ENCODE measurements at places on chromosomes 2 and 18. TPM values are rescaled to one million over a fixed set of nuclear protein-coding genes. Genes with fewer than 3 reads are reported as not detected.
A peak's percentile ranks its signal among the peaks of the same experiment; 100 is the strongest.

GRCh38 chr2:119426801-119427395, 4.8 kb upstream of the TMEM37 start:
- H3K36me3 ChIP-seq: no peaks in the 10 kb centered on the region
- no peak overlapping the region for H3K27ac ChIP-seq
- peaks cover 11% of the 10 kb centered on the region for H3K4me1 ChIP-seq
- peaks cover 52% of the 10 kb centered on the region for H3K27me3 ChIP-seq
- no peak overlapping the region for H3K4me3 ChIP-seq

- no peak overlapping the region for H3K27ac ChIP-seq
- H3K27me3 ChIP-seq: no peaks in the 10 kb centered on the region
- no peak for DNase-seq
- H3K36me3 ChIP-seq: no peaks in the 10 kb centered on the region
- H3K4me1 ChIP-seq: no peaks in the 10 kb centered on the region
These were observed 588.9 kb upstream of the NRXN1 start for GRCh38 chr2:51620796-51621195.

GRCh38 chr18:35494251-35495220, 3.2 kb downstream of the INO80C start:
- no peak overlapping the region for H3K27ac ChIP-seq
- no peaks in the 10 kb centered on the region for H3K27me3 ChIP-seq
- peaks cover 10% of the 10 kb centered on the region for H3K36me3 ChIP-seq
- no peak overlapping the region for H3K4me3 ChIP-seq
- peaks cover 45% of the 10 kb centered on the region for H3K4me1 ChIP-seq

DNA sequence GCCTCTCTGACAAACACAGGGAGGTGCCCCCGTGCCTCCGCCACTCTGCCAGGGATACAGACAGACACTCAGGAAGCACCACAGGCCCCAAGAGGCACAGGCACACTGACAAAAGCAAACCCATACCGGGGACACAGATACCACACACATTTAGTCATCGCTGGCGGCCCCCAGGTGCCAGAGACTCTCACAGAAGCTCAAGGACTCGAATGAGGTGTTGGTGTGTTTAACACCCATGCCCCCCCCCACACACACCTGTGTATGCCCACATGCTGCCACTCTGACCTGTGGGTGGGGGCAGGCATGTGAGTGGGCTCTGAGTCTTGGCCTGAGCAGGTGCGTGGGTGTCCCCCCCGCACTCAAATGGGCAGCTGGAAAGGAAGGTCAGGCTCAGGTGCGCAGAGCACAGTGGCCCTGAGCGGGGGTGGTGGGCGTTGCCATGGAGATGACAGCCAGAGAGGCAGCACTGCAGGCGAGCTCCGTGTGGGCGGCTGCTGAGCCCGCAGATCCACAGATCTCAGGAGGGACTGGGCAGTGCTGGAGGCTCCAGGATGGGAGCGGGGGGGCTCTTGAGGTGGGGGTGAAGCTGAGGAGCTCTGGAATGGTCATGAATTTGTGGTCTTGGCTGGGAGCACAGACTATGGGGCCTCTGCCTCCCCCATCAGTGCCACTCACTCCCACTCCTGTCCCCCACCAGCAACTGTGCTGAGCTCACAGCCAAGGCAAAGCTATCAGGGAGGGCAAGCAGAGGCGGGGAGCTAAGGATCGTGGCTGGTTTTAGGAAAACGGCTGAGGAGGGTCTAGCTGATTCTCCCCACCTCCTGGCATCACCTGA, 73.9 kb upstream of the TAF1B start:
- H3K27me3 ChIP-seq: peaks cover 23% of the 10 kb centered on the region
- H3K36me3 ChIP-seq: no peaks in the 10 kb centered on the region
- no peak overlapping the region for H3K4me3 ChIP-seq
- no peak for DNase-seq

DNA sequence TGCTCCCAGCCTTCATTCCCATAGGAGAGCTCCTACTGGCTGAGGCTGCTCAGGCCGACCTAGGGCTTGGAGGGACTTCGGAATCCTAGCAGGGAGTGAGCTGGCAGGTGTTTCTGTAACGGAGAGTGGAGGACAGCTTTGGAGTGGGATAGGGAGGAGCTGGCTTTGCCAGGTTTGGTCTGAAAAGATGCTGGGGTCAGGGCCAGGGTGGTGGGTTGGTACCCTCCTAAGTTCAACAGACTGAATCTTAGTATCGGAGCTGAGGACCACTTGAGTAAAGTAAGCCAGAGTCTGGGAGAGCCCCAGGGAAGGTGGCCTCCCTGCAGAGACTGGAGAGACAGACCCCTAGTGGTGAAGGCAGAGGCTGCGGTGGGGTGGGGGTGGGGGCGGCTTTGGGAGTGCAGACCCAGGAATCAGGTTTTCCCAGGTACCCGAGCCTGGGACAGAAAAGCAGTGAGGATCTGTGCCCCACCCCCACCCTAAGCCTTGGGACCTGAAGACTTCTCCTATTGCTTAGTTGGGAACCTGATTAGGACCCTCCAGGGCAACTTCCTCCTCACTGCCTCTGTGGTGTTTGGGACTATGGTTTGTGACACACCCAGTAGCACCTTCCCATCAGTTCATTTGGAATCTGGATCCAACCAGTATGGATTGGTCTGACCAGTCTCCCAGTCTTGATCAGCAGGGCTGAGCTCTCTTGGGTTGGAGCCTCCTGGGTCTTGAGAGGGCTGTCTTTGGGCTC, 3.0 kb downstream of the CNNM4 start:
- peaks cover 3% of the 10 kb centered on the region for H3K36me3 ChIP-seq
- no peak for DNase-seq
- H3K4me1 ChIP-seq: peaks cover 81% of the 10 kb centered on the region
- H3K27ac ChIP-seq: peak overlapping the region; percentile 70

- no peak overlapping the region for H3K4me3 ChIP-seq
- no peak for DNase-seq
- no peaks in the 10 kb centered on the region for H3K27me3 ChIP-seq
- H3K4me1 ChIP-seq: no peaks in the 10 kb centered on the region
- H3K36me3 ChIP-seq: peaks cover 60% of the 10 kb centered on the region
- no peak overlapping the region for H3K27ac ChIP-seq
These were observed 65.2 kb downstream of the RBBP8 start for GRCh38 chr18:22998344-22998743.

DNA sequence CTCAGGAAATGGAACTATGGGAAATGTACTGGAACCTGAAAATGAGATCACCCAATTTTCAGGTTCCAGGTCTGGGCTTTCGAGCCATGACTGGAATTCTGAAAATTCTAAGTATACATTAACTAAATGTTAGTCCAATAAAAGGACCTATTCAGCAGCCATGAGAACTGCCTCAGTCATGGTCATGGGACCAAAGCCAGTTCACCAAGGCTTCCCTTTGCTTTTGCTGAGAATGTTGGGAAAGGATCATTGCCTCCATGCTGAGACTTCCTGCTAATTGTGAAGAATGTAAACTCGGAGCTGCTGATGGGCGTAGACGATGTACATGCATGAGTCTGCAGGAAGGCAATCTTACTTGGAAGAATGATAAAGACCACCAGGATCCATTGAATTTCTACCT, 624.4 kb upstream of the SOX11 start:
- no peaks in the 10 kb centered on the region for H3K4me1 ChIP-seq
- no peak for DNase-seq
- H3K27ac ChIP-seq: no peak overlapping the region
- H3K36me3 ChIP-seq: no peaks in the 10 kb centered on the region
- no peak overlapping the region for H3K4me3 ChIP-seq

DNA sequence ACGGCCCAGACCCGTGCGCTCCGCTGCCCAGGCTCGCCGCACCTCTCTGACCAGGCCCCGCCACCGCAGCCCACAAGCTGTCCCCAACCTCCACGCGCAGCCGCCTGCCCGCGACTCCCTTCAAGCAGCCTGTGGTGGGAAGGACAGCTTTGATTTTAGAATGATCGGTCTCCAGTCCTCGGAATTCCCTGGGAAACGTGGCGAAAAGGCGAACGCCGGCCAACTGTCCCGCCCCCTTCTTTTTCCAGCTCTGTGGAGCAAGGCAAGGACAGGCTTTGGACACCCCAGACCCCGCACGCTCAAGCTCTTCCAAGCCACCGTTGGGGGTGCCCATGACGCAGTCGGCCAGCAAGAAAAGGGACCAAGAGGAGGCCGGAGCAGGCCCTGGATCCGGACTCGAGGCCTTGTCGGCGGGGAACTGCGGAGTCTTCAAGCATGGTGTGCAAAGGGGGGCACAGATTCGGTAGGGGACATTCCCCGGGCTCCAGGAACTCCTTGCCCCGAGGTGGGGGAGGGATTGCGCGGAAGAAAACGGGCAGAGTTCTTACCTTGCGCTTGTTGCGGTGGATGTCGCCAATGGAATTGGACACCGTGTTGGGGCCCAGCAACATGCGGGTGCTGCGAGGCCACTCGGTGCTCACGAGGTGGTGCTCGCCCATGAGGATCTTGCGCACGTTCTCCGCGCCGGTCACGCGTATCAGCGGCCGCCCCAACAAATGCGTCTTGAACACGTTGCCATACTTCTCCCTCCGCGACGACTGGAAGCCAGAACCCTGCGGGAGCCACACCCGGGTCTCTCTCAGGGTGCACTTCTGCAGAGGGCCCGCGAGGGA, 4.0 kb downstream of the CYP26B1 start:
- no peak overlapping the region for H3K27ac ChIP-seq
- H3K36me3 ChIP-seq: no peaks in the 10 kb centered on the region
- DNase-seq: no peak

- H3K27ac ChIP-seq: no peak overlapping the region
- H3K4me1 ChIP-seq: peaks cover 60% of the 10 kb centered on the region
- H3K36me3 ChIP-seq: no peaks in the 10 kb centered on the region
- H3K4me3 ChIP-seq: peak overlapping the region; percentile 42
These were observed 163.3 kb upstream of the ZEB2 start for GRCh38 chr2:144683107-144683753.

GRCh38 chr2:193841384-193842150, 1646.8 kb upstream of the TMEFF2 start:
- H3K27me3 ChIP-seq: no peaks in the 10 kb centered on the region
- H3K27ac ChIP-seq: no peak overlapping the region
- H3K4me1 ChIP-seq: no peaks in the 10 kb centered on the region
- no peak overlapping the region for H3K4me3 ChIP-seq
- no peaks in the 10 kb centered on the region for H3K36me3 ChIP-seq

DNA sequence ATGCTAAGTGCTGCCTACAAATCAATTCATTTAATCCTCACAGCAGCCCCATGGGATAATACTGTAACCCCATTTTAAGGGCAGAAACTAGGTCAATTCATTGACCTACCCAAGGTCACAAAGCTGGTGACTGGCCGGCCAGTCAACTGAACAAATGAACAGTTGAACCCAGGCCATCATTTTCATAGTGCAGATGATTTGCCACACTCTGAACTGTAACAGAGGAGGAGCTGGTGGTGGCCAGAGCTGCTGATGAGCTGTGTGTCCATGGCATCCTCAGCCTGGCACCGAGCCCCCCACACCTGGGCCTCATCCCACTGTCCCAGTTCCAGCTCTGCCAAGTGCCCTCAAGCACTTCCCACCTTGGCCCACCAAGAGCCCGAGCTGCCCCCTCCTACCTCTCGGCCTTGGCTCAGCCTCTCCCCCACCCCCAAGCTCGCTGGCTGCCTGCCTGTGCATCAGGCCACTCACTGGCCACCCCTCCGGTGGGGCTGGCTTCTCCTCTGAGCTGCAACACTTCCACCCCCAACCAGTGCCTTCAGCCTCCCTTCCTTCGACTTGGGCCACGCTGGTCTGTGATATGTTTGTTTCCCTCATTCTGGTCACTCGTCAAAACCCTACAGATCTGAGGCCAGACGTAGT, 58.4 kb downstream of the ATOH8 start:
- H3K27me3 ChIP-seq: peaks cover 18% of the 10 kb centered on the region
- no peak overlapping the region for H3K4me3 ChIP-seq
- DNase-seq: no peak
- H3K27ac ChIP-seq: no peak overlapping the region

The UGT1A5 gene
- total RNA-seq: not detected

Measured in activated B cell treated with CpG ODN at 0.5 μM for 24 hours (primary cell).